ENCODE measurements at places on chromosomes 4 and X.

- no peaks in the 10 kb centered on the region for H3K27me3 ChIP-seq
- H3K4me1 ChIP-seq: no peaks in the 10 kb centered on the region
- no peak overlapping the region for H3K4me3 ChIP-seq
- DNase-seq: no peak
These were observed 28.3 kb upstream of the EPHA5 start for GRCh38 chr4:65698631-65699030.

DNA sequence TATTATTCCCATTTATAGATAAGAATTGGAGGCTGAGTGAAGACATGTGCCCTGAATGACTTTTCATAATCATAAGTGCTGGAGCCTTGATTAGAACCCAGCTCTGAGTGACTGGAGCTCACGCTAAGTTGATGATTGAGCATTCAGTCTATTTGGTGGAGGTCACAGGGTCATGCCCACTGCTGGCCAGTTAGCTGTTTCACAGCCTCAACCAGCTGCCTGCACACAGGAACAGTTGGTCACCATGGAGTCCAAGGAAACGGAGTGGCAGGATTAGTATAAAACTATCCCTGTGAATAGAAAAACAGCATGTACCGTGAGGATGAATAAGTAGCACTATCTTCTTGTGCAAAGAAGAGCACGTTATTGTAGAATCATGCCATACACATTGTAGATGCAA, 1.0 kb upstream of the C4orf54 start:
- no peak overlapping the region for H3K27ac ChIP-seq
- no peaks in the 10 kb centered on the region for H3K27me3 ChIP-seq
- DNase-seq: no peak
- no peak overlapping the region for H3K4me3 ChIP-seq

- peaks cover 33% of the 10 kb centered on the region for H3K4me1 ChIP-seq
- H3K27ac ChIP-seq: peak overlapping the region; percentile 60
- DNase-seq: peak; percentile 77
- no peaks in the 10 kb centered on the region for H3K36me3 ChIP-seq
- H3K4me3 ChIP-seq: peak overlapping the region; percentile 60
These were observed 10.1 kb downstream of the DLG3 start for GRCh38 chrX:70454441-70455365.

- no peaks in the 10 kb centered on the region for H3K27me3 ChIP-seq
- no peaks in the 10 kb centered on the region for H3K4me1 ChIP-seq
- H3K36me3 ChIP-seq: no peaks in the 10 kb centered on the region
- DNase-seq: no peak
- H3K4me3 ChIP-seq: no peak overlapping the region
These were observed 188.0 kb downstream of the SLC4A4 start for GRCh38 chr4:71526637-71527406.

DNA sequence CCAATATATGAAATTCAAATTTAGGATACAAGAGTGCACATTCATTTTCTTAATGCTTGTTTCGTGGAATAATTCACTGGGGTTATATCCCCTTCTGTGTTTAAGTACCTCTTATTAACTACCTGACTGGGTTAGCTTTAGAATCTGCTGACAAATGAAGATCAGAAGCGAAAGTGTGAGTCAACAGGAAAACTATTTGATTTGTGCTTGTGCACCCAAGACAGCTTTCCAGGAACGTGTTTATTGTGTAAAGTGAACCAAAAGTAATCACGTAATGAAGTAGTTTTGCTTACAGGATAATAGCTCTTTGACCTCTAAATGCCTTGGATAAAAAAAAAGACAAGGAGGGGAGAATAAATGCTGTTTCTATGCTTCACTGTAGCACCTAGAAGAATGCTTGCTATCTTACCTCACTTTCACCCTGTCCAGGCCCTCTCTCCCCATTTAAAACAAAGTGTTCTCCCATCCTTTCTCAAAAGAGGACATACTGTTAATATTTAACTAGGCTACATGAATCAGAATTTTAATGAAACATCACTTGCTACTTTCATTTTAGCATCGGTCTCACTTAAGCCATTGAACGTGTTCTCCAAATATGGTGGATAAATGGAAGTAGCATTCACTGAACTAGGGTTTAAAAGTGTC, 141.9 kb downstream of the THOC2 start:
- H3K27me3 ChIP-seq: no peaks in the 10 kb centered on the region
- peaks cover 9% of the 10 kb centered on the region for H3K4me1 ChIP-seq
- no peak overlapping the region for H3K4me3 ChIP-seq
- DNase-seq: no peak

- no peaks in the 10 kb centered on the region for H3K27me3 ChIP-seq
- H3K4me3 ChIP-seq: no peak overlapping the region
- no peak for DNase-seq
- H3K27ac ChIP-seq: no peak overlapping the region
- H3K4me1 ChIP-seq: no peaks in the 10 kb centered on the region
- H3K36me3 ChIP-seq: no peaks in the 10 kb centered on the region
These were observed 154.5 kb downstream of the GPM6A start for GRCh38 chr4:175657571-175657970.

- no peak for DNase-seq
- no peak overlapping the region for H3K4me3 ChIP-seq
- H3K4me1 ChIP-seq: no peaks in the 10 kb centered on the region
- H3K27ac ChIP-seq: no peak overlapping the region
- H3K36me3 ChIP-seq: no peaks in the 10 kb centered on the region
These were observed 26.0 kb upstream of the ANXA3 start for GRCh38 chr4:78525559-78525958.

- no peaks in the 10 kb centered on the region for H3K27me3 ChIP-seq
- H3K4me1 ChIP-seq: no peaks in the 10 kb centered on the region
- no peaks in the 10 kb centered on the region for H3K36me3 ChIP-seq
- H3K4me3 ChIP-seq: no peak overlapping the region
- no peak overlapping the region for H3K27ac ChIP-seq
- no peak for DNase-seq
These were observed 11.0 kb upstream of the PDLIM3 start for GRCh38 chr4:185546335-185546734.

GRCh38 chr4:151198748-151199147, 78.2 kb upstream of the PRSS48 start:
- H3K4me1 ChIP-seq: no peaks in the 10 kb centered on the region
- H3K27ac ChIP-seq: no peak overlapping the region
- H3K4me3 ChIP-seq: no peak overlapping the region
- H3K27me3 ChIP-seq: no peaks in the 10 kb centered on the region
- H3K36me3 ChIP-seq: no peaks in the 10 kb centered on the region
- DNase-seq: no peak

DNA sequence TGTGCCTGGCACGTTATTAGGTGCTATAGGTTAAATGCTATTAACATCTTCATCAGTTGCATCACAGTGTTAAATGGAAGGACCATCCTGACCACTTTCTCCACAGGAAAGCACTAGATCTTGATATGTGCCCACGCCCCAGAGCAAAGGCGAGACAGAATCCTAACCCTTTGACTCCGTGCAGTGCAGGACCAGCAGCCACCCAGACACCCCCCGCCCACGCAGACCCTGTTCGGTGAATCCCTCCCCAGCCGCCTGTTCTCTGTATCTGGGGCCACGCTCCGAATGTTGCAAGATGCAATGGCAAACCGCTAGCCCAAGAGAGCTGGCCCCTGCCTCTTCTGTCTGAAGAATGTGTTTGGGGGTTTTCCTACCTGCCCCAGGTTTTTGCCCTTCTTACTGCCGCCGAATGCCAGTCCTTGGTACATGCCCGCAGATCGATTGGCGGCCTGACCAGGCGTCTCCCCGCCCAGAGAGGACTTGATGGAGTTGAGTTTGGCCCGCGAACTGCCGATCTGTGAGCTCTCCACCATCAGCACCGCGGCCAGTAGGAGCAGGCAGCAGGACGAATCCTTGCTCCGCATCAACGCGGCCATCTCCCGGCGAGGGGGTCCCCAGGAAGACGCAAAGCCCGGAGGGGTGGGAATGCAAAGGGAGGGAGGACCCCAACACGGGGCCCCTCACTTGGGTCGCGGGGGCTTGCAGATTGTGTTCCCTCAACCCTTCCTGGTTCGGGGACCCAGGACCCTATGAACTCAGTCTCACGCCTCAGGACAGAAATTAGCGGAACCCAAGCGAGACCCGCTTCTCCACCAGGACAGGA, 906 bp downstream of the DKK2 start:
- no peak overlapping the region for H3K4me3 ChIP-seq
- no peaks in the 10 kb centered on the region for H3K36me3 ChIP-seq
- H3K27ac ChIP-seq: no peak overlapping the region
- DNase-seq: no peak

GRCh38 chrX:130799393-130799792, 103.6 kb downstream of the ENOX2 start:
- H3K27me3 ChIP-seq: no peaks in the 10 kb centered on the region
- H3K27ac ChIP-seq: no peak overlapping the region
- DNase-seq: no peak

- no peak for DNase-seq
- H3K36me3 ChIP-seq: peaks cover 4% of the 10 kb centered on the region
- no peak overlapping the region for H3K4me3 ChIP-seq
- H3K27ac ChIP-seq: no peak overlapping the region
- peaks cover 9% of the 10 kb centered on the region for H3K4me1 ChIP-seq
These were observed 66.1 kb downstream of the PRSS12 start for GRCh38 chr4:118286685-118287084.

DNA sequence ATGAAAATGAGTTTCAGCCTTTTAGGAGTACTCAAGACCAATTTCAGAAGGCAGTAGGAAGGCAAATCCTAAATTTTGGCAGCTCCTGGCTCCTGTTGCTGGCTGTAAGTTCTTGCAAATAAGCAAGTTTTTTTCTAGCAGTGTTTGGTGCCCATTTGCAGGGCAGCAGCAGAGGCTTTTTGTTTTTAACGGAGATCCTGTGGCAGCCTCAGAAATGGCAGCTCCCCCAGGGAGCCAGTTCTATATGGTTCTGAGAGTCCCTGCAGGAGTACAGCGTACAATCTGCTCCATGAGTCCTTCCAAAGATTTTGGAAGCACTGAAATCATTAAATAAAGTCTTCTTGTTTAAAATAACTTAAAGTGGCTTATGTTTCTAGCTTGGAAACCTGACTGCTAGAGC, 171.9 kb downstream of the NDST4 start:
- no peaks in the 10 kb centered on the region for H3K27me3 ChIP-seq
- H3K4me1 ChIP-seq: no peaks in the 10 kb centered on the region
- H3K27ac ChIP-seq: no peak overlapping the region
- no peak for DNase-seq

- no peaks in the 10 kb centered on the region for H3K4me1 ChIP-seq
- no peak overlapping the region for H3K4me3 ChIP-seq
- DNase-seq: no peak
- no peaks in the 10 kb centered on the region for H3K27me3 ChIP-seq
- no peaks in the 10 kb centered on the region for H3K36me3 ChIP-seq
These were observed 68.7 kb upstream of the WWC2 start for GRCh38 chr4:183030309-183030708.

DNA sequence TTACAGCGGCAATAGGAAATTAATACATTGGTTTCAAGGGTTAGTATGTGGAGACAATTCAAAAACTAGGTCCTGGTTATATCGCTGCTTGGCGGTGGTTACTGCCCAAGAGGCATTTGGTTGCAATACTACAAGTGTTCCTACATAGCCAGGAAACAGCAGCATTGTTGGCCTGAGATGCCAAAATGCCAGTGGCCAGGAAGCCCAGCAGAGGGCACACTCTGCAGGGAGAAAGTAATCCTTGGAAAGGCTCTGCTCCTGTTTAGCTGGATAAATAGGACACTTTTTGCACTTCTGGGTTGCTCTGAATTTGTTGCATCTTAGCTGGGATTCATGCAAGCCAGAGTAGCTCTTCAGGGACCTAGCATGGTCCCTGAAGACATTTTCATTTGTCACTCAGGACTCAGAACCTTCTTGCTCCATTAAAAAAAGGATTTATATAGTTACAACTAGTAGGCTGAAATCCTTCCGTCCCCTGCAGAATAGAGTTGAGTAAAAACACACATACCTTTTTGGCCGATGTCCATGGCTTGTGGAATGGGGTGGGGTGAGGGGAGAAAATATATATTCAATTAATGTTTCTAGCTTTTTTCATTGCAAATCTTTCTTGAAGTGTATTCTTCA, 8.1 kb upstream of the GPR119 start:
- H3K36me3 ChIP-seq: no peaks in the 10 kb centered on the region
- no peak overlapping the region for H3K4me3 ChIP-seq
- H3K4me1 ChIP-seq: no peaks in the 10 kb centered on the region
- H3K27me3 ChIP-seq: no peaks in the 10 kb centered on the region
- no peak overlapping the region for H3K27ac ChIP-seq

DNA sequence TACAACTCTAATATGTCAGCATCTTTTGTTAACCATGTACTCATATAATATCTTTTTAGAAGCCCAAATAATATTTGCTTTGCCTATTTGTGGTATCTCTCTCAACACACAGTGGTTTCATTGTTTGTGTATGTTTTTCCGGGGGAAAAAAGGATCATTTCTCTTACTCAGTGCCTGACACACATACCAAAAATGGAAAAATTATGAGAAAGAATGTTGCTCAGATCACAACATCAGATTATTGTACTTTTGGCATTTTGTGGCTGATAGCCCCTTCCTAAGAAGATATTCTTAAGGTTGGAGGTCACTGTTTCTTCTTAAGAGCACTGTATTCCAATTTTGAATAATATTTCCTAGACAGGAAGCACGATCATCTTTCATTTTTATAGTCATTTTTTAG, 93.6 kb downstream of the PDLIM5 start:
- no peaks in the 10 kb centered on the region for H3K27me3 ChIP-seq
- H3K4me3 ChIP-seq: no peak overlapping the region
- no peaks in the 10 kb centered on the region for H3K36me3 ChIP-seq
- H3K27ac ChIP-seq: no peak overlapping the region

- no peaks in the 10 kb centered on the region for H3K27me3 ChIP-seq
- H3K4me1 ChIP-seq: peaks cover 33% of the 10 kb centered on the region
- no peak overlapping the region for H3K27ac ChIP-seq
- peak; percentile 60 for DNase-seq
- peaks cover 3% of the 10 kb centered on the region for H3K36me3 ChIP-seq
These were observed 125.2 kb downstream of the STIM2 start for GRCh38 chr4:26985873-26986272.

- no peak overlapping the region for H3K4me3 ChIP-seq
- DNase-seq: no peak
- no peak overlapping the region for H3K27ac ChIP-seq
- no peaks in the 10 kb centered on the region for H3K4me1 ChIP-seq
- H3K36me3 ChIP-seq: no peaks in the 10 kb centered on the region
These were observed 42.4 kb upstream of the GAB1 start for GRCh38 chr4:143294310-143294709.

GRCh38 chr4:76280488-76281441, 25.8 kb upstream of the STBD1 start:
- no peak overlapping the region for H3K4me3 ChIP-seq
- no peaks in the 10 kb centered on the region for H3K27me3 ChIP-seq
- no peaks in the 10 kb centered on the region for H3K36me3 ChIP-seq
- no peaks in the 10 kb centered on the region for H3K4me1 ChIP-seq

All from CD4-positive, alpha-beta memory T cell (primary cell).